ENCODE measurements at places on chromosomes 2 and 18.

- no peak for DNase-seq
Observed at GRCh38 chr2:72084584-72084976, 63.1 kb downstream of the CYP26B1 start.

GRCh38 chr2:3637311-3637675 lies 20.7 kb upstream of the ALLC start:
- DNase-seq = no peak

DNA sequence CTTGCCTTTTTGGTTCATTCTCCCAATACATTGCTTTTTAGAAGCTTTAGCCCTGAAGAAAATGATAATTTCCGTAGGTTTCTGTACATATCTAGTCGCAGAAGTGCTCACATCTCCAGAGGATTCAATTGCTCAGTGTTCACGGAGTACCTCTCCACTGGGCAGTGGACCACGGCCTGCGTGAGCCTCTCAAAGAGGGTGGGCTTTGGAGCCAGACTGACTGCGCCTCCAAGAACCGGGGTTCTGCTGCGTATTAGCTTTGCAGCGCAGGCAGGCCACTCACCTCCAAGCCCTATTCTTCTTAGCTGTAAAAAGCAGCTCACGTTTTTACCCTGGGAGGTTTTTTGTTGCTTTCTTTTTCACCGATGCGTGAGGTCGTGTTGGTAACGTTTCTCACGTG lies 35.4 kb downstream of the NTSR2 start:
- DNase-seq = no peak

DNA sequence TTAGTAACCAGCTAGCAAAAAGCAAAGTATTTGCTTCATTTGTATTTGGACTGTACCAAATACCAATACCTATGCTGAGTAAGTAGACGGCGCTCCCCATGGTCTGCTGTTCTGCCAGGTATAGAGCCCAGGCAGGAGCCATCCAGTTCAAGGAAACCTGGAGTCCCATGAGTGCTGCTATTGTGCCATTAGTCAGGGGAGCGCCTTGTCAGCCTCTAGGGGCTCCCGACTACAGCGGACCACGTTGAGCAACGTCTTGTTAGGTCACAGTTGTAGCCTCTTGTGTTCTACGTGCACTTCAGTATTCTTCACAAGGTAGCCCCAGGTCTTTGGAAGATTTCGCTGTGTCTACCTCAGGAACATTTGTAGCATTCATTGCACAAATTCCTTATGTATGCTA lies 21.6 kb upstream of the SLC9A2 start:
- DNase-seq = no peak

Measured in head of caudate nucleus (tissue), 42 donors.